ENCODE measurements at places on chromosomes 11 and 22. TPM values are rescaled to one million over a fixed set of nuclear protein-coding genes. Genes with fewer than 3 reads are reported as not detected.
A peak's percentile ranks its signal among the peaks of the same experiment; 100 is the strongest.

DNA sequence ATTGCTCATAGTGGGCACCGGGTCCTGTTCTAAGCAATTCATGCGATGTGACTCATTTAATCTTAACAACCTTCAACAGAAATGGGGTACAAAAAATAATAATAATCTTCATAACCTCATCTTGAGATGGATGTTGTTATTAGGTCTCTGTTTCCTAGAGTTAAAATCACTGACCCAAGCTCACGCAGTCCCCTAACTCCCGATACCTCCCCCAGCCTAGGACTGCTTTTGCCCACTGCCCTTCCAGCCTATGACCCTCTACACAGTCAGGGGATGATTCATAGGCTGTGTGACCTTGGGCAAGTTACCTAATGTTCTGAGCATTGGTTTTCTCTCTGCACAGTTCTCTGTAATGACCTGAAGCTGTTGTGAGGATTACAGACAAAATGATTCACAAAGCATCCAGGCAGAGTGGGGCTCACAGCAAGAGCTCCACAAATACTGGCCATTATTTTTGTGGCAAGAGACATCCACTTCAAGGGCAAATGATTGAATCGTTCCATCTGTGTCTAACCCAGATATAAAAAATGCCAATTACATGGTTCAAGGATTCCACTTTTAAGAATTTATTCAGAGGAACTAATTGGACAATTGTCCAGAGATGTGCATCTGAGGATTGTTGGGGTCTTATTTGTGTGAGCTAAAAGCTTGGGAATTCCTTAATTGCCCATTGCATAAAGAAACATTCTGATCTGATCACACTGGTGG is 20.0 kb downstream of the MTFP1 start:
- DNase-seq: no peak

DNA sequence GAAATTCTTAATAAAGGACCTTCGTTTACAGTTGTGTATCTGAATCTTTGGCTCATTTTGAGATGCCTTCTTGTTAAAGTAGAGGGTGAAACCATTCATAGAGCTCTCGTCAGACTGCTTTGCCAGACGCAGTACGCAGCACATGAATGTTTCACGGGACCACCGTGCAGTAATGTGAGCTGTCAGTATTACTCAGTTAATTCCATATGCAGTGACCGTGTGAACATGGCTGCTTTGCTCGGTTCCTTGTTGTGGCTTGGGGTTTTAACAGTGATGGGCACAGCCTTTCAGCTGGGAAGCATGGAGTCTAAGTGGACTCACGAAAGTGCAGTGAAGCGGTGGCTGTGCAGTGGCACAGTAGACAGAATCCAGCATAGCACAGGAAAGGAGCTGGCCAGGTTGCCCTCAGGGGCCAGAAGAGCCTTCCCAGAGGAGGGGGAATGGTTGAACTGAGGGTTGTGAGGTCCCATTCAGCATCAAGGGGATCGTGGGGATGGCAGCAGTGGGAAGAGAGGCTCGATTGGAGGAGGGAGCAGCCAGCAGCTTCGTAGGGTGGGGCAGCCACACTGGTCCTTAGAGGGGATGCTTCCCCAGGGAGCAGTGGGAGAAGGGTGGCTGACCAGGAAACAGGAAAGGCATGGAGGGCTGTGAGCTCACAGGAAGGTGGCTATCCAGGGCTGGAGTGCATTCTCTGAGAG is 31.4 kb downstream of the PPFIA1 start:
- DNase-seq: no peak

GRCh38 chr22:30192427-30192826 is 54.1 kb downstream of the LIF start:
- DNase-seq: no peak

GRCh38 chr11:133058501-133058900 is 473.8 kb downstream of the OPCML start:
- no peak for DNase-seq

DNA sequence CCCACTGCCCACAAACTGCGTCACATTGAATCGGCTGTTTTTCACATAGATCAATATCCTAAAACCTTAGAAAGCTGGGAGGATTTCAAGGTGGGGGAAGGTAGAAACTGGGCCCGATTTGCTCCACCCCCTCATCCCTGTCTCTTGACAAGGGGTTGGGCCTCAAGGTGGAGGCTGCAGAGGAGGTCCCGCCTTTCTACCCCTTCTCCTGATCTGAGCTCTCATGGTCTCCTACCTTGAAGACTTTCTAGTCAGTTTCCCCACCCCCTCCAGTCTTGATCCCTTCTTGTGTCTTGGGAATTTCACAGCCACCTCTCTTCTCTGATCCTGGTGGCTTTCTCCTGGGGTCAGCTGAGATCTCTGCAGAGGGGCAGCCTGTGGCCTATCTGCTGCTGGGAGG is 4.5 kb upstream of the STARD10 start:
- no peak for DNase-seq

DNA sequence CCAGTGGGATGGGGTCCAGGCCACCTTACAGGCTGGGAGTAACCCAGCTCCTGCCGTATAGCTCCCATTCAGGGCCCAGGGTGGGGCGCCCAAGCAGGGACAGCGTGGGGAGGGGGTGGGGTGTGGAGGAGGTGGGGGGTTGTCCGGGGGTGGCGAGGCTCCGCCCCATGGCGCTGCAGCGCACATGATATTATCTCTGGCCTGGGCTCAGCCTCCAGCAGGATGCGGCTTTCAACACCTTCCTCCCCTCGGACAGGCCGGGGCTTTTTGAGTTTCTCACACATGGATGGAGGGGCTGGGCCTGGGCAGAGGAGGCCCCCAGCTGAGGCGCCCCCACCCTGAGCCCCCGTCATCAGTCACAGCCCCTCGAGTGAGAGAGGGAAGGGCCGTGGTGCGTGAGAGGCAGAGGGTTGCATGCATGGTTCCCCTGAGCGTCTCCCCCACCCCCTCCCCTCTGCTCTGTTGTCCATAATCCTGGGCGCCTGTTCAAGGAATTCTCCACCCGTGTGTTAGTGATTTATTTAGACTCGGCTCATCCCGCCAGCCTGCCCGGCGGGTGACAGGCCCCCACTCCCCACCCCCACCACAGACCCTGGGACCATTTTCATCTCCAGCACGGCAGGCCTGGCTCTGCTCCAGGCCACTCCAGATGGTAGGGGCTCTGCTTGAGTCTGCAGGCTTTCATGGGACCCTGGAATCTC is 44.9 kb downstream of the WNT11 start:
- DNase-seq: peak; percentile 76

DNA sequence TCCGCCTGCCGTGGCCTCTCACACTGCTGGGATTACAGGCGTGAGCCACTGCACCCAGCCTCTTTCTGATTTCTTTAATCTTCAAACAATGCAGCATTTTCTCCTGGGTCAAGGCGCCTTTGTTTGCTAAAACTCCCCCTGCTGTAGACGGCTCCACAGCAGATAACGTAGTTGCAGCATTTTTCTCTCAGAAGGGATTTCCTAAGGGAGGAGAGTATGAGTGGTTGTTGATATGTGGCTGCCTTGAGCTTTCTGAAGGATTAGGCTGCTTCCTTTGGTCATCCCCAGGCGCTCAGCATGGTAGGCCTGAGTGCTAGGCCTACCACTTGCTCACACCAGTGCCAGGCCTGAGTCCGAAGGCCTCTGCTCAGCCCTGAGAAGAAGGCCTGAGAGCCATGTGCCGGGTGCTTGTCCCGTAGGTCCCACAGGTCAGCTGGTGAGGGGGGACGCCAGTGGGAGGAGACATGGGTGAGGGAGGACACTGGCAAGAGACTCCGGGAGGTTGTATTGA is 18.1 kb downstream of the SMARCB1 start:
- DNase-seq: no peak

- peak; percentile 78 for DNase-seq
Observed at GRCh38 chr22:20750461-20751184, 23.3 kb upstream of the SERPIND1 start.

GRCh38 chr11:45048870-45049691 is 97.4 kb upstream of the PRDM11 start:
- peak; percentile 66 for DNase-seq

- peak; percentile 60 for DNase-seq
Observed at GRCh38 chr22:44023404-44024287, 456 bp upstream of the PARVB start.

DNA sequence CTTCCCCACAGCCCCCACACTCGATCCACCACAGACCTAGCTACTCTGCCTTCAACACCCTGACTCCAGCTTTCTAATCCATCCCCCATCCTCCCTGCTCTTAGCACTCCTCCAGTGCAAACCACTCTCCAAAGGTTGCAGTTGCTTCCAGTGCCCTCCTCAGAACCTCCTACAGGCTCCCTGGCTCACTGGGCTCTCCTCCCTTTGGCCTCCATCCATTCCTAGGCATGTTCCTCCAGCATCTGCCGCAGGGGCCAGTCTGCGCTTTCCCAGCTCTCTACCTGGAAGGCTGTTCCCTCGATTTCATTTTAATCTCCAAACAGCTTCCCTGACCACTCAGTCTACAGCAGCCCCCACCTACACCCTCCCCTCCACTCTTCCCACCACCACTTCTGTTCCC is 133.8 kb downstream of the SPATA19 start:
- peak; percentile 2 for DNase-seq

DNA sequence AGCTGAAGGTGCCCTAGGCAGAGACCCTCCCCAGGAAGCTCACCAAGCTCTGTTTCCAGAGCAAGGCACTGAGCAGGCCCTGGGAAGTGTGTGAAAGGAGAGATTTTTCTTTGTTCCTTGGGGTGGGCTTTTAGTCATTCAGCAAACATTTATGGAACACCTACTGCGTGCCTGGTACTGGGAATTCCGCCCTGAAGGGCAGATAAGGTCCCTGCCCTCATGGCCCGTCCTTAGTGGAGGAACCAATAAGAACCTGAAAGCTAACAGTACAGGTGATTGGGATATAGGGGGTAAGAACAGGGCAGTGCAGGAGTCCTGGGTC is 3.9 kb downstream of the TMEM134 start:
- no peak for DNase-seq

GRCh38 chr22:30225220-30225927 is 21.2 kb downstream of the LIF start:
- DNase-seq: no peak

- no peak for DNase-seq
Observed at GRCh38 chr22:44460691-44461375, 37.2 kb downstream of the RTL6 start.

GRCh38 chr11:96287822-96288439 is 55.1 kb downstream of the MAML2 start:
- no peak for DNase-seq

DNA sequence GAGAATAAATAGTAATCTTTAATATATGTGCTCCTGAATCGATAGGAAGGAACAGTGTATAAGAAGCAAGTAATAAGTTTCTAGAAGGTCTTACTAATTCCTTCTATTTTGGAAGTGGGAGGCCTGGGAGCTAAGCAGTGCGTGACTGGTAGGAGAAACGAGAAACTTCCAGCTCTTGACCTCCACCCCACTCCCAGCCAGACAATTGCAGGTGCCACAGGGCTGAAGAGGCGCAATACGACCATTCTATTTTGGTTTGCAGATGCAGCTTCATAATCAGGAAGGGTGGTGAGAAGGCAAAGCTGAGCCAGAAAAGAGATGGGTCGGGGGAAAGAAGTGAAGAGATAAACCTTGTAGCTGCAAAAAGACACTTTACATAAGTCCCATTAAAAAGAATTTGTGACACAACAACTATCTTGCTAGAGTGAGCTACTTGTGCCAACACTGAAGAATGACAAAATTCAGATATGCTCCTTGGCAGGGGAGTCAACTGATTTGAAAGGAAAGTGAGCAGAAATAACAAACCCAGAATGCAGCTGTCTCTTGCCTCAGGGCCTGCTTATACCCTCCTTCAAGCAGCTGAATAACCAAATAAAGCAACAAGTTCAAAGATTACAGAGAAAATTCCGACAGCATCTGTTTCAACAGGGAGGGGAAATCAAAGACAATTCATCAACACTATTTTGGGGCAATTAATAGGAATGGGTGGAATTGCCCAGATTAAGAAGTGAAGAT is 35.1 kb downstream of the GRIA4 start:
- DNase-seq: peak; percentile 6

- no peak for DNase-seq
Observed at GRCh38 chr11:46130286-46130940, 9.2 kb upstream of the PHF21A start.

- peak; percentile 18 for DNase-seq
Observed at GRCh38 chr11:17063171-17064002, 14.1 kb downstream of the RPS13 start.

DNA sequence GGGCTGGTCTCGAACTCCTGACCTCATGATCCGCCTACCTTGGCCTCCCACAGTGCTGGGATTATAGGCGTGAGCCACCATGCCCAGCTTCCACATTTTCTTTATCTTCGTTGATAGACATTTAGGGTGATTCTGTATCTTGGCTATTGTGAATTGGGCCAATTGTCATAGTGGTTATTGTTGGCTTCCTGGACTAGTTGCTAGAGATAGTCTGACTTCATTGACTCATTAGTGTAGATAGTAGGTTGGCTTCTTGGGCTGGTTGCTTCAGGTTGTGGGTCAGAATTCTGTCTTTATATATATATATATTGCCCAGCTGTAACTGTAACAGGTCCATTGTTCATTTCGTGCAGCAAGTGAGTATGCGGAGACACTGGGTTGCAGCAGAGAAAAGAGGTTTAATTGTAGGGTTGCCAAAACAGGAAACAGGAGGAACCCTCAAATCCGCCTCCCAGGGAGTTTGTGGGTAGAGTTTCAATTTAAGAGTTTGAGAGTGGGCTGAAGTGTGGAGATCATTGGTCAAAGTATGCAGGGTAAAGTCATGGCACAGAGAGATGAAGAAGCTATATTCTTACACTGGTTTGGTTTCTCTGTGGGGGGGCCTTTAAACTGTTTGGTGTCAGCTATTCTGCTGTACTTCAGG is 22.0 kb downstream of the ATG13 start:
- DNase-seq: no peak

DNA sequence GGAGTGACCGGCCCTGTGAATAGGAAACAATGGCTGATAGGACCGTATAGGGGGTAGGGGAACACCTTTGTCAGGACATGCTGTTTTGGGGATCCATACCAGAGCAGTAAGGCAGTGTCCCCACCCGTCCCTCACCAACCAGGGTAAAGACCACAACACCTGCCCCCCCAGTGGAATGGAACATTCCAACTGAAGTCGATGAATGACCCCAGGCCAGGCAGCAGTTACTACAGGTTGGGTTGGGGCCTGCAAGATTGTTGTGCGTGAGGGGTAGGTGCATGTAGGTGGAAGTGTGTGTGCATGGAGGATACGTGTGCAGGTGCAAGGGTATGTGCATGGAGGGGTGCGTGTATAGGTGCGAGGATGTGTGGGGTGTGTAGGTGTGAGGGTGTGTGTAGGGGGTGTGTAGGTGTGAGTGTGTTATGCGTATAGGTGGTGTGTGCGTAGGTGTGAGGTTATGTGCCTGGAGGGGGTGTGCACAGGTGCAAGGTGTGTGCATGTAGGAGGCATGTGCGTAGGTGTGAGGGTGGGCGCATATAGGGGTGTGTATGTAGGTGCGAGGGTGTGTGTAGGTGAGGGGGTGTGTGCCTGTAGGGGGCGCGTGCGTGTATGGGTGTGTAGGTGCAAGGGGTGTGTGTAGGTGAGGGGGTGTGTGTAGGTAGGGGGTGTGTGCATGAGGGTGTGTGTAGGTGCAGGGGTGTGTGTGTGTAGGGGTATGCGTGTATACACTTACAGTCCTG is 32.9 kb downstream of the PISD start:
- no peak for DNase-seq

- DNase-seq: no peak
Observed at GRCh38 chr11:119776031-119776636, 47.1 kb upstream of the NECTIN1 start.

Gene FDXACB1
- polyA plus RNA-seq: 2.2 TPM

Gene ASCC2
- 36.6 TPM for polyA plus RNA-seq

Gene CSKMT
- polyA plus RNA-seq: 2.6 TPM

Gene OR51E1
- polyA plus RNA-seq: 3.2 TPM

Gene LIF
- polyA plus RNA-seq: 0.79 TPM

Gene MMP3
- polyA plus RNA-seq: not detected

Gene LDHAL6A
- polyA plus RNA-seq: 0.15 TPM

Gene GRM5
- polyA plus RNA-seq: not detected

Gene SLC6A5
- not detected for polyA plus RNA-seq

Gene MN1
- 13.6 TPM for polyA plus RNA-seq

Measured in muscle of leg (tissue), 16 donors.